ENCODE measurements at places on chromosomes 5 and 9.

- peak; percentile 56 for DNase-seq
Observed at GRCh38 chr5:165360784-165361542, 1855.5 kb downstream of the MAT2B start.

DNA sequence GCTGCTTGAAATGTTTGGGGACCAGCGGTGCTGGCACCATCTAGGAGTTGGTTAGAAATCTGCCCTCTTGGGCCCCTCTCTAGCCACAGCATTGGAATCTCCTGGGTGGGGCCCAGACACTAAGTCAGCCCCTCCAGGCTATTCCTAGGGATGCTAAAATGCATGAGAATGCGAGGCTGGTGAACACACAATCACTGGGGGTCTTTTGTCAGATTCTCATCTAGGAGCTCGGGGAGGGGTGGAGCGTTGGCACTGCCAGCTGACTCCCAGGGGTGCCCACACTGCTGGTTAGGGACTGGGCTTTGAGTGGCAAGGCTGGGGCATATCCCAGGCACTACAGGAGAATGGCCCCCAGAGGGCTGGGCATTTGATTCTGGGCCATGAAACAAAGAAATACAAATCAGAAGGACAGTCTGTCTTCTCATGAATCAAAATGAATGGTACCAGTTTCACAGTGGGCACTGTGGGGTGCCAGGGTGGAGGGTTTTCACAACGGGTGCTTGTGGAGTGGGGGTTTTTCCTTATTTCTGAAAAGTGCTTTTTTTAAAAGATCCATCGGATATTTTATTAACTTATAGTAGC, 127.8 kb upstream of the RAPGEF1 start:
- no peak for DNase-seq

- no peak for DNase-seq
Observed at GRCh38 chr5:175711472-175712312, 53.8 kb downstream of the HRH2 start.

- no peak for DNase-seq
Observed at GRCh38 chr9:32992595-32993238, 8.7 kb downstream of the APTX start.

DNA sequence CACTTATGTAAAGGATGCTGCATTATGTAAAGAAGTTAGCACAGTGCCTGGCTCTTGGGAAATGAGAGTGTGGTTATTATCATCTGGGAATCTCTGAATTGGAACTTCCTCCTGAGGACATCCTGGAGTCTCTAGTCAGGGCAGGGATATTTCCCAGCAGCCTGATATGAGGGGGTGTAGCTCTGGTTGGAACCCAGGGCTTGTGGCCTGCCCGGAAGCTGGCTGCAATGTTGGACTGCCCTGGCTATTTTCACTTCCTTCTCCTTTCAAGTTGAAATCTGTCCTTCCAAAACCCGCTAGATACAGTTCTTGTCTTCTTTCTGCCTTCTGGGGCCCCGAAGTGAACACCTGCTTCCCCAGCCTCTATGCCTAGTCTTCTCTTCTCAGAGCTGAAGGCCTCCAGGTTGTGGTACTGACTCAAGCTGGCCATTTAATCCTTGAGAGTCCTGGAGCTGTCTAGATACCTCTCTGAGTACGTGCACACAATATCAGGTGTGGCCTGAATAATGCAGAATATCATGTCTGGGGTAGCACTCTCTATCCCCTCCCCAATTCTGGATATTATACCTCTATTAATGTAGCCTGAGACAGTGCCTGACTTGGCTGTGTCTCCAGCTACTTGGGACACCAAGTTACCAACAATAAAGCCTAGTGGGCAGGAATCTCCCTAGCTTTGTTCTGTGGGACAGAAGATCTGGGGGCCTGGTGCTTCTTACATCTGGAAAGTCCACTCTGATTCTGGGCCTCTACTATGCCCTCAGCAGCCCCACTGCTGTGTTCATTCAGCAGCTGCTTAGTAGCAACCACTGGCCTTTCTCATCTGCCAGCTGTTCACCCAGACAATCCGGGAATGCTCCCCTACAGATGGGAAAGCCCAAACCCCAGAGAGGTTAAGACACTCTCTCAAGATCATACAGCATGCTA, 45.0 kb downstream of the SLC6A7 start:
- DNase-seq = no peak

- DNase-seq = no peak
Observed at GRCh38 chr5:107743373-107744000, 72.8 kb upstream of the EFNA5 start.

GRCh38 chr5:73115399-73116051, 4.8 kb upstream of the TMEM171 start:
- DNase-seq = no peak

DNA sequence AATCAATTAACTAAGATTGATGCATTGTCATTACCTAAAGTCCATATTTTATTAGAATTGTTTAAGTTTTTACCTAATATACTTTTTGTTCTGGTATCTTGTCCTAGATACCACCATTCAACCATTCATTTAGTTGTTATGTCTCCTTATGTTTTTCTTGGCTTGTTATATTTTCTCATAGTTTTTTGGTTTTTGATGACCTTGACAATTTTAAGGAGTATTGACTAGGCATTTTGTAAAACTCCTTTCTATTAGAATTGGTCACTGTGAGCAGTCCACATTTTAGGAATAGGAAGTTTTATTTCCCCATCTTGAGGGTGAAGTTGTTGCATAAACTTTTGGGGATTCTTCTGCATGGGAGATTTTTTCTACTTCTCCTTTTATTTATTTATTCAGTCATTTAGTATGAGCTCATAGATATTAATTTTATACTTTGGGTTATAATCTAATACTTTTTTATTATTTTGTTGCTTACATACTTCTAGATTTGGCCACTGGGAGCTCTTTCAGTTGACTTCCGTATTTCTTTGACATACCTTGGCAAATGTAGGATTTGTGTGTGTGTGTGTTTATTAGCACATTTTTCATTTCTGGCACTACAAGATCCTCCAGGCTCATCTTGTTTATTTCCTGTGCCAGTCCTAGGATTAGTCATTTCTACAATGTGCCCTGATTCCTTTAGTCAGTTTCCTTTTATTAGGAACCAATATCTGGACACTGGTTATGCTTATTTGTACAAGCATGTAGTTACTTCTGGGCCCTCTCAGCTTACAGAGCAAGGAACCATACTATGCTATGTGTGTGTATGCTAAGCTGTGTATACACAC, 134.9 kb upstream of the CDKN2B start:
- no peak for DNase-seq

GRCh38 chr9:23598994-23599393, 227.0 kb downstream of the ELAVL2 start:
- DNase-seq = no peak

- DNase-seq = no peak
Observed at GRCh38 chr5:171122372-171122771, 186.7 kb upstream of the TLX3 start.

GRCh38 chr5:110323357-110323756, 403.1 kb downstream of the TMEM232 start:
- no peak for DNase-seq

DNA sequence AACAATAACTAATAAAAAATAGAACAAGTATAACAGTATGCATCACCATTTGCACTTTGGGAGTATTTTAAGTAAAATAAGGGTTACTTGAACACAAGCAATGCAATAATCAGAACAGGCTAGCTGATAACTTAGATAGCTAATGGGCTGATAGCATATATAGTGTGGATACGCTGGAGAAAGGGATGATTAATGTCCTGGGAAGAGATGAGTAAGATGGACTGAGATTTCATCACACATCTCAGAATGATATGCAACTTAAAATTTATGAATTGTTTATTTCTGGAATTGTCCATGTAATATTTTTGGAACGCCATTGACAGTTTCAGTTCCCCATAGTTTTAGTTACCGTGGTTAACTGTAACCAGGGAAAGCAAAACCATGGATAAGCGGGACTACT, 173.6 kb downstream of the ISL1 start:
- no peak for DNase-seq

- no peak for DNase-seq
Observed at GRCh38 chr5:41747708-41748107, 122.5 kb downstream of the OXCT1 start.

DNA sequence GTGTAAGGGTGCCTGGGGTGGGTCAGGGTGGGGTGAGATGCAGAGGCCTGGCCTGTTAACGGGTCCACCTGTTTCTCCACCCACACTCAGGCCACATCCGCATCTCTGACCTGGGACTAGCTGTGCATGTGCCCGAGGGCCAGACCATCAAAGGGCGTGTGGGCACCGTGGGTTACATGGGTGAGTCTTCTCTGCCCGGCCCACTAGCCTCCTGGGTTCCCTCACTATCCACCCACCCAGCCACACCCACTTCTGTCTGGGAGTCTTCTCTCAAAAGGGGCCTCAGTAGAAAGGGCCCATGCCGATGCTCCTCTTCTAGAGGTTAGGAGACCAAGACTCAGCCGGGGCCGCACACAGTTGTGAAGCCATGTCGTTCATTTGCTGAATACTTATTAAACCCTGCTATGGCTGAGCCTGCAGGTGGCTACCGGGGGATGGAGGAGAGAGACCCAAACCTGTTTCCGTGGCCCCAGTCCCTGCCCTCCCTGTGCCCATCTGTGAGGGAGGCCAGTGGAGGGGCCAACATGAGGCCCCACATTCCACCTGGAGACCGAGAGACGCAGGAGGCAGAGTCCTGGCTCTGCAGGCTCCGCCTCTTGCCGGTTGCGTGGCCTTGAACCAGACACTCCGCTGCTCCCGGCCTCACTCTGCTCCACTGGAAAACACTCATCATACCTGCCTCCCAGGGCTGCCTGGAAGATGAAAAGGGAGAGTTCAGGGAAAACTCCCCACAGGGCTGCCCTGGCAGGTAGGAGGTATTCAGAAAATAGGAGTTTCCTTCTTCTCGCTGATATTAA, 8.7 kb downstream of the GRK6 start:
- DNase-seq = no peak

GRCh38 chr5:141155540-141156374, 5.9 kb downstream of the PCDHB6 start:
- no peak for DNase-seq

DNA sequence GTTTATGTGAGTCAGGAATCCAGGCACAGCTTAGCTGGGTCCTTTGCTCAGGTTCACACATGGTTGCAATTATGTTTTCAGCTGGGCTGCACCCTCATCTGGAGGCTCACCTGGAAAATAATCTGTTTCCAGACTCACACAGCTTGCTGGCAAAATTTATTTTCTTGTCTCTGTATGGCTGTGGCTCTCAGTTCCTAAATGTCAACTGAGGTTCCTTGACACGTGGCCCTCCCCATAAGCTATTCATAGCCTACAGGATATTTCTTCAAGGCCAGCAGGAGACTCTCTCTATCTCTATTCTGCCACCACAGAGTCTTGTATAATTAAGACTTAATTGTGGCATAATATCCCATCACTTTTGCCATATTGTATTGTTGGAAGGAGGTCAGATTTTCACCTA, 732.0 kb downstream of the CDH18 start:
- DNase-seq = no peak

GRCh38 chr9:21510806-21511205, 28.7 kb upstream of the IFNE start:
- no peak for DNase-seq

DNA sequence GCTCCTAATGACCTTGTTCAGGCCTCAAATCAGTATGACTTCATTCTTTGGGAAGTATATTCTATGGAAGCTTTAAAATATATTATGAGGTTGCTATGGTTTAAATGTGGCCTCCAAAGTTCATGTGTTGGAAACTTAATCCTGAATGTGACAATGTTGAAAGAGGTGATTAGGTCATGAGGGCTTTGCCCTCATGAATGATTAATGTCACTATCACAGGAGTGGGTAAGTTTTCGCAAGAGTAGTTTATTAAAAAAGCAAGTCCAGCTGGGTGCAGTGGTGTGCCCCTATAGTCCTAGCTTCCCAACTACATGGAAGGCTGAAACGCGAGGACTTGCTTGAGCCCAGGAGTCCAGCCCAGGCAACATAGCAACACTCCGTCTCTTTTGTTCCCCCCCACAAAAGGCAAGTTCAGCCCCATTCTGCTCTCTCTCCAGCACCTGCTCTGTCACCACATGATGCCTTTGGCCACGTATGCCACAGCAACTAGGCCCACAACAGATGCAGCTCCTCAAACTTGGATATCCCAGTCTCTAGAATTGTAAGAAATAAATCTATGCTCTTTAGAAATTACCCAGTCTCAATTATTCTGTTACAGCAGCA, 105.3 kb downstream of the SIL1 start:
- no peak for DNase-seq

- no peak for DNase-seq
Observed at GRCh38 chr5:71481441-71481840, 26.0 kb downstream of the BDP1 start.

DNA sequence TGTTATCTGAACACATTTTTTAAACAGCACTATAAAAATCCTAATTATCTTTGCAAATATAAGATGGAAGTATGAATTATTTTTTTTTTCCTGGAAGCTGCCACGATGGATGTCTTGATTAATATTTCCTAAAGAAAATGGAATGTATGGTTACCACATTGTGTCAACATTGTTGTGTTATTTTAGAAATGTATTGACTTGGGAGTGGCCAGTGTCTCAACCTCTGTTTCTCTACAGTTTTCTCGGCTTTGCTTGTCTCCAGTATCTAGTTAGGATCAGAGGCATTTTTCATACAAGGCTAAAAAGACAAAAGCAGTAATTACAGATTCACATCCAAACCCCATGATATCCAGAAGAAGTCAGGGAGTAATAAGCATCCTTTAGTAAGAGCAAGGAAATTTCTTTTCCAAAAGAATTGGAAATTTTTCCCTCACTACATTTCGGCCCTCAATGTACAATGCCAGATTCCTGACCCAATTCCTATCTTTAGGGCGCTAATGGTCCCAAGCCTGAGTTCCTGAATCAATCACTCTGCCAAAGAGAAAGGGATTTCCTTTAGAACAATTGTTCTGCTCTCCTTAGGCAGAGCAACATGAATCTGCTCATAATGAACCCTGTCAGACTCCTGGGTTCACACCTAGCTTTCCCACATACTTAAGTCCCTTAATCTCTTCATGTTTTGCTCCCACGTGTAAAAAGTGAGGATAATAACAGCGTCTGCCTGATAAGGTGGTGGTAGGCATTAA, 111.7 kb downstream of the EDIL3 start:
- no peak for DNase-seq

- no peak for DNase-seq
Observed at GRCh38 chr9:27468000-27468399, 56.1 kb upstream of the IFNK start.

DNA sequence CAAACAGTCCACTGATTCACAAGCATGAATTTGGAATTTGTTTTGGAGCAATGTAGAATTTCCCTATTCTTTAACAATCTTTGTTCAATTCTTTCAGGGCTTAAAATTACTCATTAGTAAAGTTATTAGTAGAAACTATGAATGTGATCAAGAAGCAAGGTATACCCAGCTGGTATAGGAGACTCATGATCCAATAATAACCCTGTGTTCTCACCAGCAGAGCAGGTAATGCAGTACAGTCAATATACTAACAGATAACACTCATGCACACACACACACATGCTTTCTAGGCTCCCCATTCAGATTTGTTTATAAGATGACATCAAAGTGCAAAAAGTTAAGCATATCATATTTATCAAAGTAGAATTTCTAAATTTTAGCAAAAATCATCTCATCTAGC, 445.2 kb downstream of the ELAVL2 start:
- no peak for DNase-seq

DNA sequence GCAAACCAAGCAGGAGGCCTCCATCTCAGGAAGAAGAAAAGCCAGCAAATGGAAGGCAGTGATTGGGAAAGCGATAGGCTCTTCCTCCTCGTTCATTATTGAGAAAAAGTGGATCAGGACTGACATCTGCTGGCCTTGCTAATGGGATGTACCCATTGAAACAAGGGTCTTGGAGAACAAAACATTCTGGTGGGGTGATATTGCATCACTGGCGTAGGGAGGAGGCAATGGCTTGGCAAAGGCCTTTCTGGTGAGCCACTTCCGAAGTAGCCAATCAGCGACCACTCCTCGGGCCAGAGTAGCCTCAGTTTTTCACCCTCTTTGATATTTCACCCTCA, 86.7 kb upstream of the NFIB start:
- no peak for DNase-seq
